Esophagus mucosa (tissue), 1 donor: ENCODE measurements at places on chromosomes 6 and 20. TPM values are rescaled to one million over a fixed set of nuclear protein-coding genes. Genes with fewer than 3 reads are reported as not detected.

- ATAC-seq, result no peak
These were observed 4.1 kb upstream of the ZNF335 start for GRCh38 chr20:45976086-45976485.

GRCh38 chr6:14516956-14517355 lies 399.4 kb downstream of the CD83 start:
- ATAC-seq, result no peak

GRCh38 chr20:12946789-12947188 lies 62.0 kb upstream of the SPTLC3 start:
- no peak for ATAC-seq

Gene MDFI
- total RNA-seq, result 47.1 TPM

- no peak for ATAC-seq
These were observed 70.4 kb downstream of the GCNT2 start for GRCh38 chr6:10591422-10592160.

- ATAC-seq, result peak; percentile 98
These were observed 4.2 kb downstream of the PRSS16 start for GRCh38 chr6:27251606-27252251.

Gene SNAP91
- not detected for total RNA-seq

DNA sequence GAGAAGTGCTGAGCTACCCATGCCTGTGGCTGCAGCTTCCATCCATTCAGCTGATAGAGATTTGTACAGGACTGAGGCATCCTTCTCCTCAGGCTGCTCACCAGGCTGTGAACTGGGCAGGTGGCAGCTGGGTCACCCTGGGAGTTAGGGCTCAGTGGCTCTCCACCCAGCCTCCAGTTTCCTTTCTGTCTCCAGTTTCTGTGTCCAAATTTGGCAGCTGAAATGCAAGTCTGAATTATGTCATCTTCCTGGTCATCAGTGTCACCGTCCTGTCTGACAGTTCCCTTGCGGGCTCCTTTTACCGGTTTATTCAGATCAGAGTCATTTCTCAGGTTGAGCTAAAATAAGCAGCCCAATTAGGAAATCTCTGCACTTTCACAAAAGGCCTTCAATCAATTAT lies 93.3 kb downstream of the EDN1 start:
- ATAC-seq, result peak; percentile 55

DNA sequence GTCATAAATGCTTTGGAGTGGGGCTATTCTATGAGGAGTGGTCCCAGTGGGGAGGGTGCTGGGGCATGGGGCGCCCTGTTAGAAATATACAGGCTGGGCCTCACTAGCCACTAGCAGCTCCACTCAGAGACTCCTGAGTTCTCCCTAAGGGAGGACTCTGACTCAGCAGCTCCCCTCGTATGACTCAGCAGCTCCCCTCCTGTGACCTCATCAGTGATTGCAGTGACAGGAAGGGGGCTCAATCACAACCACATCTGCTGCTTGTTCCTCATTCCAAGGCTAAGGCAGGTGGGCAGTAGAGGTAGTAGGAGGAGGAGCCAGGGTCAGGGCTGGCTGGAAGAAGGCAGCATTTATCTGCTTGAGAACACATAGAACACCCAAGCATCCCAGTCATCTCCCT lies 73.7 kb downstream of the PRND start:
- ATAC-seq, result no peak

DNA sequence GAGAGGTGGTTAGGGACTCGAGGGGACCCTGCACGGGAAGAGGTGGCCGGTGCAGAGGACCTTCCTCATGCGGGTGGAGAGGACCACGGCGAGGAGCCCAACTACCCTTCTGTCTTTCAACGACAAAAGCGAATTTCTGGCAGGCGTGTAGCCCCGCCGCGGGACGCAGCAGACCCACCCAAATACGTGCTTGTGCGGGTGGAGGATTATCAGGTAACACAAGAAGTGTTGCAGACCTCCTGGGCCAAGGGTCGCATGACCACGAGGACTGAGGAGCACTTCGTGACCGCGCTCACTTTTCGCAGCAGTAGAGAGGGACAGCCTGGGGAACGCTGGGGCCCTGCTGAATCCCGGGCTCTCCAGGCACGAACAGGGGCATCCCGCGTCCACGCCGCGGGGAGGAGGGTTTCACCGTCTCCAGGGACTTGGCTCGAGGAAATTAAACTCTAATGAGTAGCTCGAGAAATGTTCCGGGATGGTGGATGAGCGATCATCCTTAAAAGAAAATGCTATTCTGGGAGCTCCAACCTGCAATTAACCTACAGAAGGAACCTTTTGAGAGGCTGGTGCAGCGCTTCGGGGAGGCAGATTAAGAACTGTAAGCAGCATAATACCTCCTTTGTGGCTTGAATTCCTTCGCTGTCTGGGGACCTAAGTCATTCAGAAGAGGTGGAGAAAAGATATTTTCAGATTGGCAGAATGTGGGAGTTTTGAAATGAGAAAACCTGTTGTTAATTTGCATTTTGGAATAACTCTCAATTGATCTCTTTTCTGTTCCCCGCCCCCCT lies 804 bp downstream of the C6orf141 start:
- peak; percentile 14 for ATAC-seq

GRCh38 chr20:12014736-12015135 lies 97.0 kb downstream of the BTBD3 start:
- no peak for ATAC-seq

DNA sequence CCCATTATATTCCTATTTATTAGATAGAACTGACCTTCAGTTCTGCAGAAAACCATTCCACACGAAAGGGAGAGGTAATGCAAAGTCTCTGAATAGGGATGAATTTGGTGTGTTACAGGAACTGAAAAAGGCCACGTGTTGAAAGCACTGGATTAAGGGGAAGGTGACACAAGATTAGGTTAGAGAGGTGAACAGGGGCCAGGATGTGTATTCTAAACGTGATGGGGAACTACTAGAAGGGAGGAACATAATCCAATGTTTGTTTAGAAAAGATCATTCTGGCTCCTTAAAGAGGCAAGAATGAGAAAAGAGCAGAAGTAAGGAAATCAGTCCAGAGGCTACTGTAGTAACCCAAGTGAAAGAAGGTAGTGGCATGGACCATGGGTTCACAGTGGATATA lies 6.3 kb upstream of the ZKSCAN8 start:
- ATAC-seq, result no peak

Gene IYD
- total RNA-seq, result not detected

Gene MUC22
- total RNA-seq, result 0.88 TPM

GRCh38 chr6:12097791-12098190 lies 85.7 kb downstream of the HIVEP1 start:
- no peak for ATAC-seq

GRCh38 chr6:110898111-110898510 lies 23.5 kb downstream of the AMD1 start:
- ATAC-seq, result no peak

GRCh38 chr6:82954356-82954755 lies 111.3 kb downstream of the UBE3D start:
- no peak for ATAC-seq
